ENCODE measurements at places on chromosomes 7 and 10. TPM values are rescaled to one million over a fixed set of nuclear protein-coding genes. Genes with fewer than 3 reads are reported as not detected.

The PCDH15 gene
- total RNA-seq: not detected

The TMEM140 gene
- total RNA-seq: 1.1 TPM

The IDI2 gene
- not detected for total RNA-seq

The IL6 gene
- total RNA-seq: 1.4 TPM

The SDK1 gene
- 0.40 TPM for total RNA-seq

The TMEM139 gene
- 1.6 TPM for total RNA-seq

The RBP3 gene
- total RNA-seq: not detected

The MAT1A gene
- total RNA-seq: 0.05 TPM

The OR2A5 gene
- total RNA-seq: not detected

The SLC39A12 gene
- not detected for total RNA-seq

The PNLIP gene
- total RNA-seq: 0.12 TPM

The OR2A7 gene
- not detected for total RNA-seq

The FRA10AC1 gene
- total RNA-seq: 5.3 TPM

The SLC29A3 gene
- 21.6 TPM for total RNA-seq

The SMC3 gene
- 39.6 TPM for total RNA-seq

The CELF2 gene
- total RNA-seq: 0.05 TPM

The GPER1 gene
- total RNA-seq: 1.0 TPM

The STEAP1B gene
- 0.20 TPM for total RNA-seq

The RNF148 gene
- total RNA-seq: not detected

The BTBD16 gene
- 0.57 TPM for total RNA-seq

The IL2RA gene
- not detected for total RNA-seq

The SFTPD gene
- total RNA-seq: 0.20 TPM

The STAG3 gene
- total RNA-seq: 0.23 TPM

The C7orf33 gene
- not detected for total RNA-seq

The SGCE gene
- 52.1 TPM for total RNA-seq

The CDK1 gene
- total RNA-seq: 100 TPM

The CYP3A7 gene
- 0.06 TPM for total RNA-seq

The ZNF25 gene
- total RNA-seq: 1.6 TPM

The ENTPD1 gene
- not detected for total RNA-seq

The SFR1 gene
- total RNA-seq: 15.1 TPM

The APBB1IP gene
- total RNA-seq: 6.2 TPM

The PILRB gene
- total RNA-seq: 26.3 TPM

The HYAL4 gene
- total RNA-seq: not detected

The GRID2IP gene
- not detected for total RNA-seq

The HIPK2 gene
- total RNA-seq: 27.4 TPM

The CACNA2D1 gene
- total RNA-seq: 7.7 TPM

The ADAM22 gene
- total RNA-seq: 0.61 TPM

The OPN1SW gene
- total RNA-seq: not detected

The FGFR2 gene
- 0.44 TPM for total RNA-seq

The FLNC gene
- 5.7 TPM for total RNA-seq
